ENCODE measurements at places on chromosomes 3 and 15.
A peak's percentile ranks its signal among the peaks of the same experiment; 100 is the strongest.

DNA sequence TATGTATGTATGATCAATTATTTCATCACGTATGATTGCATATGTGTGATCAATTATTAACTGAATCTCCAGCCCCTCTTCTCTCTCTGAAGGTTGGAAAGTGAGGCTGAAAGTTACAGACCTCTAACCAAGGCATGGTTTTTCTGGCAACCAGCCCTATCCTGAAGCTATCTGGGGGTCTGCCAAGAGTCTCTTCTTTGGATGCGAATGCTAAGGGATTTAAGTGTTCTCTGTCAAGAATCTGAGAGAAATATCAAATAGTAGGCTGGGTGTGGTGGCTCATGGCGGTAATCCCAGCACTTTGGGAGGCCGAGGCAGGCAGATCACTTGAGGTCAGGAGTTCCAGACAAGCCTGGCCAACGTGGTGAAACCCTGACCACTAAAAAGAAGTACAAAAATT, 8.1 kb downstream of the NKTR start:
- H3K36me3 ChIP-seq = peaks cover 10% of the 10 kb centered on the region
- H3K4me1 ChIP-seq = peaks cover 8% of the 10 kb centered on the region
- H3K27ac ChIP-seq = no peak overlapping the region
- no peak for DNase-seq
- no peaks in the 10 kb centered on the region for H3K27me3 ChIP-seq

DNA sequence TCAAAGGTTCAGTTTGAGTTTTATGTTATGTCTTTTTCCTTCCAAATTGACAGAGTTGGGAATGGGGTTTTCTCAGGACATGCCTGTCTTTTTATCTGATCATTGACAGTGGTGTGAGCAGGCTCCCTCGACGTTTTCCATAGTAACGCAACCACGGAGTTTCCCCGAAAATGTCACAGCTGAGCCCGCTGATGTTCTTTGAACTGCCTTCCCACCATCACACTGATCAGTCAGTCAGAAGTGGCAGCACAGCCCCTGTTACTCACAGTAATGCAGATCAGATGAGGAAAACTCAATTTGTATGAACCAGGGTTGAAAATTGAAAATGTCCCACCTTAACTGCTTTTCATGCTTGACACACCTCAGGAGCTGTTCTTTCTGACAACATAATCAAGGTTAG, 210.4 kb downstream of the NECTIN3 start:
- H3K27me3 ChIP-seq = no peaks in the 10 kb centered on the region
- no peak overlapping the region for H3K27ac ChIP-seq
- H3K4me3 ChIP-seq = no peak overlapping the region
- H3K4me1 ChIP-seq = no peaks in the 10 kb centered on the region
- peak; percentile 23 for DNase-seq
- H3K36me3 ChIP-seq = no peaks in the 10 kb centered on the region

DNA sequence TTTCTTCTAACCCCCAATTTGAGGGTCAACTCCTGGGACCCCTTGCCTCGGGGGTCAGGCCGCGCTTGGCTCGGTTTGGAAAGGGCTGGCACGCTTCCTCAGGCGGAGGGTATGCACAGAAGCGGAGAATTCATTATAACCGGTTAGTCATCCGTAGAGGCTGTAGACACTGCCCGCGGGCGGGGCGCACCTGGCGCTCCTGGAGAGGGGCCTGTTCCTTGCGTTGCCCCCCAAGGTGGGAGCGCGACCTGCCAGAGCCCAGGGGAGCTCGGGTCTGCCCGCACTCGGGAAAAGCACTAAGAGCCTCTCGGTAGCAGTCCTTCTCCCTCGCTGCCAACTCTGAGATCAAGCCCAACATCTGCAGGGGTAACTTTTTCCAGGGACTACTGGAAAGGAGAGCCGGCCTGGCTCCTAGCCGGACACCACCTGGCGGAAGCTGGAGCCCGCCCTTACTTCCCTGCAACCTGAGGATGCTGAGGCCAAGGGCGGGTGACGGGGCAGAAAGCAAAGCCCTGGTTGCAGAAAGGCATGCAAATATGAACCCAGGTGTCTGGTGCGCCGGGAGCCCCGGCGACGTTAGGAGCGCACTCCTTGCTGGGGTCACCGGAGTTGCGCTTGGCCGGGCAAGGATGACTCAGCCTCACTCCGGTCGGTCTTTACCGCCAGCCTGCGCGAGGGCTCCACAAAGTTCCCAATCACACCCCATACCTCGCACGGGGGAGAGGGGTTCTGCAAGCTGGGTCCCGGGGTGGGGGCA, 1.5 kb upstream of the CACNA2D3 start:
- H3K4me3 ChIP-seq = no peak overlapping the region
- DNase-seq = no peak
- H3K4me1 ChIP-seq = no peaks in the 10 kb centered on the region
- peaks cover 20% of the 10 kb centered on the region for H3K27me3 ChIP-seq
- H3K36me3 ChIP-seq = no peaks in the 10 kb centered on the region
- no peak overlapping the region for H3K27ac ChIP-seq

DNA sequence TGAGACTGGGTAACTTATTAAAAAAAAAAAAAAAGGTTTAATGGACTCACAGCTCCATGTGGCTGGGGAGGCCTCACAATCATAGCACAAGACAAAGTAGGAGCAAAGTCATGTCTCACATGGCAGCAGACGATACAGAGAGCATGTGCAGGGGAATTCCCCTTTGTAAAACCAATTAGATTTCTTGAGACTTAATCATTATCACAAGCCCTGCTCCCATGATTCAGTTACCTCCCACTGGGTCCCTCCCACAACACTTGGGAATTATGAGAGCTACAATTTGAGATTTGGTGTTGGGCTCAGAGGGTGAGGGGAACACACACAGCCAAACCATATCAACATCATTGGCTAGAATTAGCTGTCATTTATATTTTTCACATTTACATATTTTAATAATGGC, 221.0 kb downstream of the RSRC1 start:
- no peaks in the 10 kb centered on the region for H3K27me3 ChIP-seq
- no peaks in the 10 kb centered on the region for H3K36me3 ChIP-seq
- no peak overlapping the region for H3K27ac ChIP-seq
- no peak for DNase-seq
- no peak overlapping the region for H3K4me3 ChIP-seq
- no peaks in the 10 kb centered on the region for H3K4me1 ChIP-seq

- H3K4me1 ChIP-seq = no peaks in the 10 kb centered on the region
- no peak overlapping the region for H3K4me3 ChIP-seq
- no peaks in the 10 kb centered on the region for H3K27me3 ChIP-seq
- H3K36me3 ChIP-seq = no peaks in the 10 kb centered on the region
Measured at GRCh38 chr3:169619793-169620192, 43.7 kb downstream of the MECOM start.

DNA sequence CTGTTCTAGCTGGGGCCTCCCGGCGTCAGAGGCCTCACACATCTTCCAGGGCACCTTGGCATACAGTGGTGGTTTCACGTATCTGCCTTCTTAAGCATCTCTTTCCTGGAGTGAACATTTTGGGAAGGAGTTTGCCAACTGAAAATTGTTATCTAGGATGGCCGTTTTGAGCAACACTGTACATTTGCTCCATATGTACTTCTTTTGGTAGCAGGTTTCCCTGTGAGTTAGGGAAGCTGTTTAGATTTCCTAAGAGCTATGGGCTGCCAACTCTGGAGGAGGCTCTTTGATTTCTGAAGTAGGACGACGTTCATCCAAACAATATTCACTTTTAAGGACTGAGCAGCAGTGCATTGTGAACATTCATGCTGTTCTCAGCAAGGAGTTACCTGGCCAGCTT, 665.9 kb downstream of the SQOR start:
- no peaks in the 10 kb centered on the region for H3K4me1 ChIP-seq
- H3K27ac ChIP-seq = no peak overlapping the region
- H3K4me3 ChIP-seq = no peak overlapping the region

- H3K27ac ChIP-seq = no peak overlapping the region
- no peak for DNase-seq
- peaks cover 6% of the 10 kb centered on the region for H3K4me1 ChIP-seq
- no peaks in the 10 kb centered on the region for H3K27me3 ChIP-seq
Measured at GRCh38 chr3:63870615-63871005, 6.9 kb downstream of the ATXN7 start.

- peaks cover 8% of the 10 kb centered on the region for H3K4me1 ChIP-seq
- no peak overlapping the region for H3K4me3 ChIP-seq
- H3K27ac ChIP-seq = no peak overlapping the region
- DNase-seq = no peak
- peaks cover 5% of the 10 kb centered on the region for H3K36me3 ChIP-seq
Measured at GRCh38 chr3:184341925-184342324, 4.5 kb downstream of the FAM131A start.

DNA sequence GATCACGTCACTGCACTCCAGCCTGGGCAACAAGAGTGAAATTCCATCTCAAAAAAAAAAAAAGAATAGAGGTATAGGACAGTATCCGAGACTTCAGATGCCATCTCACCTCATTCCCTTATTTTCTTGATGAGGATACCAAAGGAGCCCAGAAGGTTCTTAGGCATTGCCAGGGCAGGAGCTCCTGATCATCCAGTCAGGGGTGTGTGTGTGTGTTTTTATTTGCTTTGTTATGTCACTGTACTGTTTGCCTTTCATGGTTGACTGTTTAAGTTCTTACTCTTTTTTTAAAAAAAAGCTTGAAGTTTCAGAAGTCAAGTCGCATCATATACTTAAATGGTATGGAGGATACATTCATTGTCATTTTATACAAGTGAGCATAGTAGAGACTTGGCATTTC, 140.0 kb upstream of the BHLHE40 start:
- no peak overlapping the region for H3K4me3 ChIP-seq
- DNase-seq = no peak
- H3K27me3 ChIP-seq = no peaks in the 10 kb centered on the region

- H3K27me3 ChIP-seq = no peaks in the 10 kb centered on the region
- H3K4me3 ChIP-seq = no peak overlapping the region
- no peaks in the 10 kb centered on the region for H3K4me1 ChIP-seq
- no peak for DNase-seq
- H3K27ac ChIP-seq = no peak overlapping the region
- no peaks in the 10 kb centered on the region for H3K36me3 ChIP-seq
Measured at GRCh38 chr3:68062926-68063325, 408.5 kb upstream of the SUCLG2 start.

DNA sequence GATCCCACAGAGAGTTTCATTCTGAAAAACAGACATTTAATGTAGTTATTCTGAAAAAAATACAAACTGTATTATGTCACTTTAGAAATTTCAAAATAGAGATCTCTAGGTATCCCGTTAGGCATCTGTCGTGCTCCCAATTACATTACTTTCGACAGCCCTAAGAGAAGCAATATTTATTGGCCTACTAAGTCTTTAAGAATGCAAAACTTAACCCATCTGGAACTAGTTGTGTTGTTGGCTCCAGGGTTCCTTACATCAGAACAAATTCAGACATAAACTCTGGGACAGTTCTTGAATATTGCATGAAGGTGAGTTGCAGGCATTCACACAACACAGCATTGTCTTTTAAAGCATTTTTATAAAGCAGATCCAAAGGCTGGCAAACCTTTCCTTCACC, 498.4 kb downstream of the FHIT start:
- no peaks in the 10 kb centered on the region for H3K27me3 ChIP-seq
- H3K27ac ChIP-seq = no peak overlapping the region
- no peak for DNase-seq

GRCh38 chr3:64805248-64805647, 117.4 kb upstream of the ADAMTS9 start:
- no peak overlapping the region for H3K4me3 ChIP-seq
- H3K36me3 ChIP-seq = no peaks in the 10 kb centered on the region
- H3K4me1 ChIP-seq = no peaks in the 10 kb centered on the region
- no peak for DNase-seq
- H3K27ac ChIP-seq = no peak overlapping the region
- no peaks in the 10 kb centered on the region for H3K27me3 ChIP-seq

GRCh38 chr15:65330934-65331645, 26.6 kb downstream of the RNU5B-1 start:
- no peak overlapping the region for H3K4me3 ChIP-seq
- H3K36me3 ChIP-seq = no peaks in the 10 kb centered on the region
- no peaks in the 10 kb centered on the region for H3K4me1 ChIP-seq

DNA sequence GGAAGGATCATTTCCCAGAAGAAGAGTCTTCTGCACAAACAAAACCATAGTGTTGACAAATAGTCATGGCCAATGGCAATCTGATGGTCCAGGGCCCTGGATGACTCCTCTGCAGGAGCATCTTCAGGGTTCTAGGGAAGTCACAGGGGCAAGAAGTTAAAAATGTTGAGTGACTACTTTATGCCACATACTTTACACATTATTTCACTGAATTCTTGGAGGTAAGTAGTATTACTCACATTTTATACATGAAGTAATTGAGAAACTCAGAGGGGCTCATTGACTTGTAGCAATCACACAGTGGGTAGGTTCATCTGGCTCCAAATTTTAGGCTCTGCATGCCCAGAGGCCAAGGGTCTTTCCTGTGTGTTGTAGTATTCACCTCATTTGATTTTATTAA, 430.2 kb upstream of the MCTP2 start:
- H3K4me1 ChIP-seq = no peaks in the 10 kb centered on the region
- H3K27ac ChIP-seq = no peak overlapping the region

- H3K27me3 ChIP-seq = no peaks in the 10 kb centered on the region
- H3K27ac ChIP-seq = no peak overlapping the region
- no peaks in the 10 kb centered on the region for H3K4me1 ChIP-seq
- H3K4me3 ChIP-seq = no peak overlapping the region
- no peaks in the 10 kb centered on the region for H3K36me3 ChIP-seq
- DNase-seq = no peak
Measured at GRCh38 chr3:40752492-40752891, 227.7 kb downstream of the ZNF621 start.

- no peak overlapping the region for H3K4me3 ChIP-seq
- H3K4me1 ChIP-seq = peaks cover 4% of the 10 kb centered on the region
- no peak for DNase-seq
- no peak overlapping the region for H3K27ac ChIP-seq
- no peaks in the 10 kb centered on the region for H3K36me3 ChIP-seq
Measured at GRCh38 chr15:58357529-58358476, 74.0 kb upstream of the LIPC start.
